ENCODE measurements at places on chromosomes 5 and 9.

- H3K4me1 ChIP-seq = no peaks in the 10 kb centered on the region
- no peaks in the 10 kb centered on the region for H3K27me3 ChIP-seq
- no peaks in the 10 kb centered on the region for H3K36me3 ChIP-seq
- peak; percentile 28 for DNase-seq
These were observed 42.0 kb upstream of the ENTREP1 start for GRCh38 chr9:69283003-69283402.

DNA sequence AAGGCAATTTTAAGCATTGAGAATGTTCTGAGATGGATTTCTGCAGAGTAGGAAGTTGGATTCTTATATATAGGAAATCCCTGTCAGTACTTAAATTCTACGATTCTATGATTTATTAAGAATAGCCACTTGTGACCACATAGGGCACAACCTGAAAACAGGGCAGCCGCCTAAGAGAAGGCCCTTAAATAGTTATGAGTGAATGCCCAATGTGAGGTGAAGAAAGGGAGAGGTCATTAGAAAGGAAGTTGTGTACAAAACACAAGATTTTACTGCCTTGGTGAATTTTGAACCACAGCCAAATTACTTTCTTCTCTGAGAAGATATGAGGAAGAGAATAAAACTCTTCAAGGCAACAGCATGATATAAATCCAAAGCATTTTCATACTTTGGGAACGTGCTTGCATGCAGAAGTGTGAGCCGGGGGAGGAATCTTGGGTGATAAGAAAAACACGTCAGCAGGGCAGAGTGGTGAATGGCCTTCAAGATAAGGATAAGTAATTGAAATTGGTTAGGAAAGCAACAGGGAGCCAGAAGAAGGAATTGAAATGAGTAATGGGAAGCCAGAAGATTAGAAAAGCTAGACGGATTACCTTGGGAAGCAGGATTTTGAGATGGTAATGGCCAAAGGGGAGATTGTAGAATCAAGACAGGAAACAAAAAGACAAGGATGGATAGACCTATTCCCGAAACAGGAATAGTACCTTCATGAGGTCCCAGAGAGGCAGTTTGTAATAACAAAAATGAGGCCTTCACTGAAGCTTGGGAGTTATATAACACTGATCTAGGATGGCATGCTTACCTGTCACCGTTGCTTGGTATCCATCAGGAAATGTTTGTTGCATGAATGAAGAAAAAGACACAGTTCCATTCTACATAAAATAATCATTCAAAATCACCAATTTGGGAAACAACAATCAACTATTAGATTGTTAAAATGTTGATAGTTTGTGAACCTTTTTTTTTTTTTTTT, 244.3 kb downstream of the PDE4D start:
- no peak overlapping the region for H3K4me3 ChIP-seq
- H3K27me3 ChIP-seq = no peaks in the 10 kb centered on the region
- H3K36me3 ChIP-seq = no peaks in the 10 kb centered on the region
- DNase-seq = peak; percentile 31
- no peak overlapping the region for H3K27ac ChIP-seq

GRCh38 chr9:84402517-84402916, 62.0 kb upstream of the SLC28A3 start:
- H3K4me1 ChIP-seq = no peaks in the 10 kb centered on the region
- no peak overlapping the region for H3K4me3 ChIP-seq
- DNase-seq = no peak

DNA sequence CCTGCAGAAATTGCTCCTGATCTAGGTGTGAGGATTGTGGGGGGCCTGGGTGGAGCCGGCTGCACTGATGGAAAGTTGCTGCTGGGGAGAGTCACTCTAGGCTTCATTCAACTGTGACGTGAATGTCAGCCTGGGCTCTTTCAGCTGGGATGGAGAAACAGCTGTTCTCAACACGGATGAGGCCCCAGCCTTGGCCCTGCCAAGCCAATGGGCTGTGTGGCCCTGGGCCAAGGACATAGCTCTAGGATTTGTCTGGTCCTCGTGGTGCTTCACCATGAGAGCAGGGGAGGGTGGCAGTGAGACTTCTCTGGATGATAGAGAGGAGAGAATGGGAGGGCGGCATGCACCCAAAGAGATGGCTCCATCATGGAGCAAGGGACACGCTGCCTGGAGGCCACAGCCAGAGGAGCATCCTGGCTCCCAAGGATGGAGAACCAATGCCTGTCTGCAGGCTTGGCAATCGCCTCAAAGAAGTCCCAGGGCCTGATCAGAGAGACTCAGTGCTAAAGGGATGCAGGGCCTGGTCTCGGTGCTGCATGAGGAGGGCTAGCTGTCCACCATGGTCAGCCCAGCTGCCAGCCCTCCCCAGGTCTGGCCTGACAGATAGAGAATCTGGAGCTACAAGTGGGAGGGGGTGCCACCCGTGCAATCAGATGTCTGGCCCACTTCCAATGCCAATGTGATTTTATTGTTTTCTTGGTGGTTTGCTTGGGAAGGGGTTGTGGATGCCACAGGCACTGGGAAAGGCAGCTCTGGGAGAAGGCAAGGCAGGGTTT, 141.0 kb downstream of the GADD45G start:
- no peaks in the 10 kb centered on the region for H3K27me3 ChIP-seq
- H3K4me3 ChIP-seq = no peak overlapping the region
- no peaks in the 10 kb centered on the region for H3K36me3 ChIP-seq

- H3K27ac ChIP-seq = no peak overlapping the region
- no peak overlapping the region for H3K4me3 ChIP-seq
- no peaks in the 10 kb centered on the region for H3K27me3 ChIP-seq
These were observed 558.0 kb downstream of the TLR4 start for GRCh38 chr9:118262191-118262590.

GRCh38 chr9:21029661-21030060, 1.8 kb downstream of the HACD4 start:
- H3K4me1 ChIP-seq = no peaks in the 10 kb centered on the region
- H3K27me3 ChIP-seq = no peaks in the 10 kb centered on the region
- DNase-seq = no peak
- no peaks in the 10 kb centered on the region for H3K36me3 ChIP-seq

DNA sequence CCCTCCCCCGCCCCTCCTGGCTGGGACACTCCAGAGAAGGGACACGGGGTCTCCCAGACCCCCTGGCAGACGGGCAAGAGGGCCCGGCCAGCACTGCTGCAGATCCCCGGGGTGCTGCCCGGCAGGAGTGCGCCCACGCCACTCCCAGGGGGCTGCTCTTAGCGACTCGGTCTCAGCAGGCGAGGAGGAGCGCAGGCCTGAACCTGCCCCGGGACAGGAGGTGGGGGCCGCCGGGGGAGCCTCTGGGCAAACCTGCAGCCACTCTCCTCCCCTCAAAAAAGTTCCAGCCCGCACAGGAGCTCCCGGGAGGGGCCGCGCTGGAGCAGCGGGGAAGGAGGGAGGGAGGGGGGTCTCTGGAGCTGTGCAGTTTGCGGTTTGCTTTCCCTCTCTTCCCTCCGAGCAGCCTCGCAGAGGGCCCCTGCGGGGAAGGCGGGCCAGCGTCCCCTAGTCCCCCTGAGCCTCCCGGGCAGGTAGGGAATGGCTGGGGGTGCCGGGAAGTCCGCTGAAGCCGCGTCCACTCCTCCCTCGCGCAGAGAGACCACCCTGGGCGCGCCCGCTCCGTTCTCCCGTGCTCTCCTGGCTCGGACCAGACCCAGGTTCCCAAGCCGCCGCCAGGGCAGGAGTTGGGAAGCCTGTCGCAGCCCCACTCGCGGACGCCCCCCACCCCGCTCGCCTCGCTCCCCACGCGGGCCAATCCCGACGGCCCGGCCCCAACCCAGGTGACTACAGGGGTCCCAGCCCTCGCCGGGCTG, 44.2 kb downstream of the NACC2 start:
- H3K27me3 ChIP-seq = no peaks in the 10 kb centered on the region
- no peak overlapping the region for H3K4me3 ChIP-seq
- peaks cover 26% of the 10 kb centered on the region for H3K36me3 ChIP-seq
- peak; percentile 49 for DNase-seq
- peak overlapping the region; percentile 7 for H3K27ac ChIP-seq

- H3K4me3 ChIP-seq = no peak overlapping the region
- no peak overlapping the region for H3K27ac ChIP-seq
- no peaks in the 10 kb centered on the region for H3K27me3 ChIP-seq
- no peaks in the 10 kb centered on the region for H3K36me3 ChIP-seq
- no peak for DNase-seq
These were observed 73.8 kb downstream of the RGS3 start for GRCh38 chr9:113537229-113537810.

DNA sequence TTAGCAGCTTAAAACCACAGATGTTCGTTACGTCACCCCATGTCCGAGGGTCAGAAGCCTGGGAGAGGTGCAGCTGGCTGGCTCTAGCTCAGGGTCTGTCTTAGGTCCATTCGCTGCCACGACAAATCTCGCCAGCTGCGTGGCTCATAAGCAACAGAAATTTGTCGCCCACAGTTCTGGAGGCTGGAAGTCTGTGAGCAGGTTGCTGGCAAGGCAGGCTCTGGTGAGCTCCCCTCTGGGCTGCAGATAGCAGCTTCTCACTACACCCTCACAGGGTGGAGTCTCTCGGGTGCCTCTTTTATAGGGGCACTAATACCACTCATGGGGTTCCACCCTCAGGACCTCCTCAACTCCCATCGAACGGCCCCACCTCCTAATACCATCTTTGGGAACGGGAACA, 40.1 kb upstream of the FCN2 start:
- H3K4me3 ChIP-seq = no peak overlapping the region
- H3K36me3 ChIP-seq = no peaks in the 10 kb centered on the region
- H3K27me3 ChIP-seq = no peaks in the 10 kb centered on the region
- no peak overlapping the region for H3K27ac ChIP-seq
- no peak for DNase-seq

DNA sequence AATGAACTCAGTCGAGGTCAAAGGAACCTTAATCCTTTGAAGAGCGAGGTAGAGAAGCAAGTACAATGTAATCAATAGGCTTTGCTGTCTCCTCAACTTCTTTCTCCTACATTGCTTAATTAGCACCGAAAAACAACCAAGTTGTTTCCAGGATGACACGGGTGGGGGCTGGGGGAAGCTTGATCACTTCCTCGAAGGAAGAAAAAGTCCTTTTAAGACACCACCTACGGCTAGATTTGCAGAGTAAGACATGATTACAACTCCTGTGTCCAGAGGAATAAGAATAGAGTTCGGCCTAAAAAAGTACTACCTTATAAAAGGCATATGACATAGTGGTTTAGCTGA, 811 bp upstream of the ARRDC3 start:
- H3K36me3 ChIP-seq = no peaks in the 10 kb centered on the region
- H3K4me3 ChIP-seq = no peak overlapping the region
- no peak for DNase-seq
- no peaks in the 10 kb centered on the region for H3K27me3 ChIP-seq

DNA sequence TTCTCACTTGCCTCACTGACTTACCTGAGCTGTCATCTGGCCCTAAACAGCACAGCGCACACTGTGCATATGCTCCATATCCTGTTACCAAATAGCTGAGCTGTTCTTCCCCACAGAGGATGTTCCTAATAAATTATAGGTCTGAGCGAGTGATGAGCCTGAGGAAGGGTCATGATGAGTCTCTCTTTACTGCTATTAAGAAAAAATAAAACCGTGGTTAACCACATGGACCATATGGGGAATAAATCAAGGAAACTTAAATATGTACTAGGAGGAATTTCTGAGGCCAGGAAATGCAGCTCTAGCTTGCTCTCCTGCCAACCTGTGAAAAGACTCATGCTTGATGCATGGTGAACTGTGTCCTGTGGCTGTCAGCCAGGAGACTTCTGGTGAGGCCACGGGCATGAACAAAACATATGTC, 424.8 kb upstream of the DMAC1 start:
- H3K4me3 ChIP-seq = no peak overlapping the region
- H3K4me1 ChIP-seq = no peaks in the 10 kb centered on the region
- H3K36me3 ChIP-seq = no peaks in the 10 kb centered on the region
- no peaks in the 10 kb centered on the region for H3K27me3 ChIP-seq
- H3K27ac ChIP-seq = no peak overlapping the region
- DNase-seq = no peak

- no peaks in the 10 kb centered on the region for H3K4me1 ChIP-seq
- no peak overlapping the region for H3K4me3 ChIP-seq
- H3K36me3 ChIP-seq = no peaks in the 10 kb centered on the region
- H3K27ac ChIP-seq = no peak overlapping the region
- H3K27me3 ChIP-seq = no peaks in the 10 kb centered on the region
These were observed 95.7 kb downstream of the TRPM3 start for GRCh38 chr9:71025728-71026127.

- no peaks in the 10 kb centered on the region for H3K27me3 ChIP-seq
- H3K4me1 ChIP-seq = no peaks in the 10 kb centered on the region
- H3K36me3 ChIP-seq = peaks cover 4% of the 10 kb centered on the region
- DNase-seq = peak; percentile 44
These were observed 88.4 kb upstream of the TNFSF8 start for GRCh38 chr9:115018547-115019435.

GRCh38 chr5:166358127-166358830, 1933.2 kb upstream of the WWC1 start:
- H3K36me3 ChIP-seq = no peaks in the 10 kb centered on the region
- no peak for DNase-seq
- no peaks in the 10 kb centered on the region for H3K27me3 ChIP-seq

DNA sequence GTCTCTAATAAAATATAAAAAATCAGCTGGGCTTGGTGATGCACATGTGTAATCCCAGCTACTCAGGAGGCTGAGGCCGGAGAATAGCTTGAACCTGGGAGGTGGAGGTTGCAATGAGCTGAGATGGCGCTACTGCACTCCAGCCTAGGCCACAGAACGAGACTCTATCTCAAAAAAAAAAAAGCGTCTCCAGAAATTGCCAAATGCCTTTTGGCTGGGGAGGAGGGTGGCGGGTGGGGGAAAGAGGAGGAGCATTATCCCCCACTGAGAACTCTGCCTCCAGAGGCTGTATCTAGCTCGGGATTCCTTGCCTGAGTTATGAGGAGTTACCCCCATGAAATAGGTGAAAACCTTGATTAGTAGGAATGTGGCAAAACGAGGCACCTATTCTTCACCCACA, 4.8 kb downstream of the ROPN1L start:
- H3K4me1 ChIP-seq = no peaks in the 10 kb centered on the region
- H3K27ac ChIP-seq = no peak overlapping the region
- H3K36me3 ChIP-seq = no peaks in the 10 kb centered on the region
- no peak for DNase-seq

GRCh38 chr5:177468685-177469628, 4.5 kb downstream of the DBN1 start:
- no peak for DNase-seq
- no peaks in the 10 kb centered on the region for H3K27me3 ChIP-seq

DNA sequence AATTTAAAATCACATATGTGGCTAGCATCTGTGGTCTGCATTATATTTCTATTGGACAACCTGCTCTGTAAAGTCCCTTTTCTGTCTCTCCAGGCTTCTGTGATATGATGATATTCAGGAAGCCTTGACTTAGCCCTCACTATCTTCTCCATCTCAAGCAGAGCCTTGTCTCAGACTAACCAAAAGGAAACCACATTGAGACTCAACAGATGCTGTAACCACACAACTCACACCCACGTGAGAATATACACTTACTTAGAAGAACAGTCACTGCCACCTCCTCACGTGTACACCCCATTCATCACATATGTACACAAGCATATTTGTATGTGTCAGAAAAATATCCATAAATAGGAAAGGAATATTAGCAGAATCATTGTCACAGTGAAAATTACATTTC, 33.6 kb downstream of the HTR4 start:
- DNase-seq = no peak
- H3K27ac ChIP-seq = no peak overlapping the region
